Activated CD4-positive, alpha-beta memory T cell treated with anti-CD3 and anti-CD28 coated beads, Interleukin-2, amount 10 ng/mL, durations not matched to agents 7 days and 5 days (primary cell): ENCODE measurements at places on chromosomes 1 and 21.

GRCh38 chr1:43536196-43536863, 5.6 kb downstream of the PTPRF start:
- DNase-seq = no peak

DNA sequence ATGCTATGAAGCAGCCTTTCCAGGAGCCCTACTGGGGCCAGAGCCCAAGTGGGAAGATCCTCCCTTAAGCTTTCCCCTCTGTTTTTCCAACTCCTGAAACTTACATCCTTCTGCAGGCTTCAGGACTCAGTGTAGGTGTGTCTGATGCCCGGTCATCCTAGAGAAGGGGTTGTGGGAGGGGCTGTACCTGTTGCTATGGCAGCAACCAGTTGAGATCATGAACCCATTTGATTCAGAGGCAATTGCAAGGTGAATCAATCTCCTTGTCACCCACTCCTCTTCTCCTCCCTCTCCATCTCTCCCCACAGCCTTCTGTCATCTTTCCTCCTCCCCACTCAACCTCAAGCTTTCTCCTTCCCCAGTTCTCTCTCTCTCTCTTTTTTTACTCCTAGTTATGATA, 151.8 kb downstream of the CACNA1E start:
- DNase-seq = no peak

GRCh38 chr1:101200513-101200912, 36.3 kb upstream of the S1PR1 start:
- DNase-seq = no peak

GRCh38 chr1:170198090-170198489, 52.3 kb downstream of the NTMT2 start:
- DNase-seq = no peak

- DNase-seq = no peak
Observed at GRCh38 chr1:228920831-228921230, 185.6 kb downstream of the RHOU start.

GRCh38 chr1:4526747-4527146, 127.7 kb upstream of the AJAP1 start:
- DNase-seq = no peak

DNA sequence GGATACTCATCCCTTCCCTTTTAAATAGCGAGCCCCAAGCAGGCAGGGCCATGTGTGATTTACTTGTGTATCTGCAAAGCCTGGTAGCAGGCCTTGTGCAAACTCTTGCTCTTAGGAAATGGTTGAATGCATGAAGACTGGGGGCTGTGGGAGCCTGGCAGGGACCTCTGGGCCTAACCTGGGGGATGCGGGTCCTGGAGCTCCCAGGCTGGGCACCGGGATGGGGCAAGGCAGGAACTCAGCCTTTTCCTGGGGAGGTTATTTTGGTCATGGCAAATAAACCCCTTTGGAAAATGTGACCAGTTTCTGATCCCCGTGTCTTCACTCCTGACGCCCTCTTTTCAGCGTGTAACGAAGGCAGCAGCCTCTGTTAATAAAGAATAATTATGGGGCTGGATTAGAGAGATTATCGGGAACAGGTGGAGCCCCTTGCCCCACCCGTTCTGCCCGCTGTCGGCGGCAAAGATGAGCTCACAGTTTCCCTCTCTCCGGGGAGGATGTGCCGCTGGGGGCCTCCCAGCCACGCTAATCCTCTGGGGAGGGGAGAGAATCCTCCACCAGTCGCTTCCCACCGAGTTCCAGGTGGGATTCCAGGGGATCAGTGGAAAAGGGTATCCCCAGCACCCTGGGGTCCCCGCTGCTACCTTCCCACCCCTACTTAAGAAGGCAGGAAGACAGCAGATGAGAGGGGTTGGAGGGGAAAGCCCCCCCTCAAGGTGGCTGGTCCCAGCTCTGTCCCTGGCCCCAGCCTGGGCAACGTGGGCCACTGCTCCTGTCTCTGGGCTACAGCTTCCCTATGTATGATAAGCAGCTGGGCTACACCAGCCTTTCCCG, 69.7 kb upstream of the WNT4 start:
- no peak for DNase-seq

DNA sequence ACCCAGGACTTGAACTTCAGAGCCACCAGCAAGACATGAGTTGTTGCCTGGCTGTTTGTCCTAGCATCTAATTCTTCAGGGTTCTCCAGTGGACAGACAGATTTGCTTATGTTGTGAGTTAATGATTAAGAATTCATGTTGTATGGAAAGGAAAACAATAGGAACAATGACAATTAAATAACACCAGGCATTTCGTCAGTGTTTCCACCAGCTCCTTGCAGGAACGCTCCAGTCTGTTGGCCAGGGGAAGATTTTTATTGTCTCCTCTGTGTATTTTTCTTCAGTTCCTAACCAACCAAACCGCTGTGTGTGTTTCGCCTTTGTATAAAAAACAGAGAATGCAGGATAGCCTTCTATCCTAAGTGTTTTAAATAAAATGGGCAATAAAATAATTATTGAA, 64.4 kb upstream of the PTGFR start:
- no peak for DNase-seq

DNA sequence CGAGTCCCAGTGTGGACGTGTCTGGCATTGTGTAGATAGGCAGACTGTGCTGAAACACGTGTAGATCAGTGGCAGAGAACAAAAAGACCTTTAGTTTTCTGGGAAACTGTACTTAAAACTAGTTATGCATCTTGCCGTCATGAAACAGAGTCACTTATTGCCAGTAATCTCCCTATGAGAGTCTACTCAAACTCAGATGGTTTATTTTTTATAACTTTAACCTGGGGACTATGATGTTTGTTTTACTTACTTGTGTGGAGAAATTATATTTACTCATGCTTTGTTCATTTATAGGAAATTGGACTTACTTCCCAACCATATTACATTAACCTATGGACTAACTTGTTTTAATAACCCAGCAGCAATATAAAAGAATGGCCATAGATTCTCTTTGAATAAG, 54.1 kb upstream of the ABCG1 start:
- DNase-seq = no peak

- DNase-seq = no peak
Observed at GRCh38 chr1:33429856-33430691, 821 bp downstream of the PHC2 start.

DNA sequence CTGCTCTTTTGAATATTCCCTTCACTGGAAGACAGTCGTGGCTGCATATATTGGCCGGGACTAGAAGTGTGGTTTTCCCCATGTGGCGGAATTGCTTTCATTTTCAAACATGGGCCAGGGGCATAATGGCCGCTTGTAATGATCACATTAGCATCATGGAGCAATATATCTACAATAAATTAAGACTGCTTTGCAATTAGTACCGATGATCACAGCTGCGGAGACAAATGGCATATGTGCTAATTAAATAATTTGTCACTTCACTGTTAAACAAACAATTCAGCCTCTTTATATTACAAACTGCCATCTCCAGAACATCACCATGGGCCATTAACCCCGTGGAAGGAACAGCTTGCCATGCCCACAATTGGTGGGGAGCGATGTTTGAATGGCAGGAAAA, 68.2 kb upstream of the OLIG2 start:
- DNase-seq = no peak

- no peak for DNase-seq
Observed at GRCh38 chr1:221637641-221638041, 104.2 kb downstream of the DUSP10 start.

- no peak for DNase-seq
Observed at GRCh38 chr1:25146451-25146855, 85.8 kb downstream of the SYF2 start.

- DNase-seq = no peak
Observed at GRCh38 chr1:80251591-80251990, 1245.1 kb upstream of the ADGRL4 start.
